ENCODE measurements at places on chromosomes 7 and 10.

DNA sequence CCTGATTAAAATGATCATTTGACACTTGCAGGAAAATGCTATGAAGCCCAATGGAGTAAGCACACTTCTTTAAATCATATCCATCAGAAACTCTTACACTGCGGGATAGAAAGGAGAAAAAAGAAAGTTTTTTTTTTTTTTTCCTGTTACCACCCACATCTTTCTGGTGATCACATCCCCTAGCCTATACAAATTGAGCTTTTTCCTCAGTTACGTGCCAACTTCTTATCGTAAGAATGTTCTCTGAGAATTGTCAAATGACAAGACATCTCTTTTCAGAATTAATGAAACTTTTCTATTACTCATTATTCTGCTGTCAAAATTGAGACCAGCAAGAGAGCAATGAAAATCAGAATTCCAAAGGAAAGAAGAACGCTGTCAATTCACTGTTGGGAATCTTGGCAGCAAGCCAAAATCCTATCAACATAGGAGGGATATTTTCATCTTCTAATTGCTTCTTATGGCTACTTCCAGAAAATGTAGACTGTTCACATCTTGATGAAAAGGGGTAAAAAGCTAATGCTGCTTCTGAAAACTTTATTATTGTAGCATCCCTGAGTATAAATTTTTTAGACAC, 179.5 kb downstream of the ADAM12 start:
- DNase-seq: no peak

DNA sequence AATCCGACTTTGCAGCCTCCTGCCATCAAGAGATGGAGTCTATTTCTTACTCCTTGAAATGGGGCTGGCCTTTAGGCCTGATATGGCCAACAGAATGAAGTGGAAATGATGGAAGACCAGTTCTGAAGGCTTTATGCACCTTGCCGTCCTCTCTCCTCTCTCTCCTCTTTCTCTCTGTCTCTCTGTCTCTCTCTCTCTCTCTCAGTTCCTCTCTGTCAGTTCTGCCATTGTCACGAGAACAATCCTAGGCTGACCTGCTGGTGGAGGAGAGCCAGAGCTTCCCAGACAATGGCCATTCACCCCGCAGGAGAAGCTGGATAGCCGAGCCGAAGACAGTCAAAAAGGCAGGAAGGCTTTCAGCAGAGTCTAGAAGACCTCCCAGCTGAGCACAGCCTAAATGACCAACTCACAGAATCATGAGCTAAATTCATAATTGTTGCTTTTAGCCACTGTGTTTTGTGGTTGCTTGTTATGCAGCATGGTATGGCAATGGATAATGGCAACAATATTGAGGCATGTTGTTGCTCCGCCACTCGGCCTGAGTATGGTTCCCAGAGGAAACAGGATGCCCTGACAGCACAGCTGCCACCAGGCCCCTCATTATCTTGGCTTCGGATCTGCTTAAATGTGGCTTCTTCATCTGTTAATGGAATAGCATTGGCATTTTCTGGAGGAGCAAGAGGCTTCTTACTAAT, 35.5 kb downstream of the FRMPD2 start:
- DNase-seq: no peak

DNA sequence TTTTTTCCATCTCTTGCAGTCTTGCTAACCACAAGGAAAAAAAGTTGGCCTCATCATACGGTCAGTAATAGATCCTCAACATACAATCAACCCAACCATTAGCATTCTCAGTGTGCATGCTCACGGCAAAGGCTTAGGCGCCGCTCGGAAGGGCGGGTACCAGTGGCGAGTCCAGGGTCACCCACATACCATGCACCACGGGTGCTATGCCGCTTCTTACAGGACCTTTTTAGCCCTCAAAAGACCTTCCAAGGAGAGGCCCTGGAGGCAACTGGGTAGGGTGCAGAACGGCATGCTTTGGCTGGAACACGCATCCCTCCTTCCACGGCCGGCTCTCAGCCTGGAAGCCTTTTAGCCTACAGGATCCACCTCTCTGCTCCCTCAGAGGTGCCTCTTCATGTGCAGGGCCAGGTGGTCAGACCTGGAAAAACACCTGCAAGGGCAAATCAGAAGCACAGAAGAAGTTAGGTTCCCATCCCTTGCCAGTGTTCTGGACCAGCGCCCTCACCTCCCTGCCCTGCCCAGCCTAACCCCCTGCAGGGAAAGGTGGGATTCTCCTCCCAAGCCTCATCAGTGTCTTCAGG, 5.8 kb downstream of the KLF6 start:
- no peak for DNase-seq

DNA sequence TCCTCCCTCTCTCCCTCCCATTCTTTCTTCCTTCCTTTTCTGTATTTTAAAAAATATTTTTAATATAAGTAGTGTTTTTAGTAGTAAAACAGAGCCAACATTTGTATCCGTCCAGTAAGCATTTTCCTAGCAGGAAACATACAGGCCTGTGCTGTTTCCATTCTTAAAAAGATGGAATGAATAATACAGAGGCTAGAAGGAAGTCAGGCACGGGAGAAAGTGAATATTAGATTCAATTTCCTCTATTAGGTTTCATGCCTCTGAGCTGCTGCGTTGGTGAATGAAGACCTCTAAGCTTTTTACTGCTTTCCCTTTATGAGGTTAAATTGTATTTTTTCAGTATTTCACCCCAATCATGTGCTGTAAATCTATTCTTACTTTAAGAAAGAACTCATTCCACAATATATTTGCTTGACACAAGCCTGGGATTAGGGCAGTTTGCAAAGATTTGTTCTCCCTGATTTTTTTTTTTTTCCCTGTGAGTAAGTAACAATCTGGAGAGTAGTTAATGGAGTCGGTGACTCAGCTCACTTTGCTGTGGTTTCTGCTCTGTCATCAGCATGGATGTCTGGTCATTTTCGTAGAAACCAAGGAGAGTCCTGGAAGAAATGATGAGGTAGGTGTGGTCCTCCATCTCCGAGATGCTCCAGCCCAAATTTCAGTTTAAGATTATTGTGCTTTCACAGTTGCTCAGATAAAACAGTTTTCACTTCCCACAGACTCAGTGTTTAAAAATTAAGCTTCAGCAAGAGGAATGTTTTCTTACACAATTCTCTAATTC, 76.1 kb upstream of the PITRM1 start:
- no peak for DNase-seq

- DNase-seq: no peak
These were observed 282.1 kb downstream of the CCDC3 start for GRCh38 chr10:12719365-12719764.

DNA sequence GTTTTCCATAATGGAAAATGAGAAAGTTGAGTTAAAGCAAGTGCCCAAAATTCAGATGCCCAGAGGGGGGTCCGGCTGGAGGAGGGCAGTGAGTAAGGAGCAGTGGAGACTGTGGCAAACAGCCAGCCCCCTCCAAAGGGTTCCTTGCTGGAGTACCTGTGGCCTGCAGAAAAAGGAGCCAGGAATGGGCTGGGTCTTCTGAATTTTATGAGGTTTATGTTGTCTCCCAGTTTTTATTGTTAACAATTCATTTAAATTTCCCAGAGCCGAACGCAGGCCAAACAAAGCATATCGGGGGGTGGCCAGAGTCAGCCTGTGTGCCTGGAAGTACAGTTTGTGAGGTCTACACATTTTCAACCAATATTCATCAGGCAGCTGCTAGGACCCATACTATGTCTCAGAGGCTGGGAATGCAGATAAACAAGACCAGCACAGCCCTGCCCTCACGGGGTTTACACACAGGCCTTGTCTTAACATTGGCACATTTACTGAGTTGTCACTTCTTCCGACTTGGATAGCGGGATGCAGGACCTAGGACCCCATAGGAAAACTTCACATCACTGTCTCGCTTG, 12.9 kb upstream of the CSGALNACT2 start:
- DNase-seq: no peak

- DNase-seq: no peak
These were observed 242.4 kb upstream of the KIAA1217 start for GRCh38 chr10:23966504-23967051.

DNA sequence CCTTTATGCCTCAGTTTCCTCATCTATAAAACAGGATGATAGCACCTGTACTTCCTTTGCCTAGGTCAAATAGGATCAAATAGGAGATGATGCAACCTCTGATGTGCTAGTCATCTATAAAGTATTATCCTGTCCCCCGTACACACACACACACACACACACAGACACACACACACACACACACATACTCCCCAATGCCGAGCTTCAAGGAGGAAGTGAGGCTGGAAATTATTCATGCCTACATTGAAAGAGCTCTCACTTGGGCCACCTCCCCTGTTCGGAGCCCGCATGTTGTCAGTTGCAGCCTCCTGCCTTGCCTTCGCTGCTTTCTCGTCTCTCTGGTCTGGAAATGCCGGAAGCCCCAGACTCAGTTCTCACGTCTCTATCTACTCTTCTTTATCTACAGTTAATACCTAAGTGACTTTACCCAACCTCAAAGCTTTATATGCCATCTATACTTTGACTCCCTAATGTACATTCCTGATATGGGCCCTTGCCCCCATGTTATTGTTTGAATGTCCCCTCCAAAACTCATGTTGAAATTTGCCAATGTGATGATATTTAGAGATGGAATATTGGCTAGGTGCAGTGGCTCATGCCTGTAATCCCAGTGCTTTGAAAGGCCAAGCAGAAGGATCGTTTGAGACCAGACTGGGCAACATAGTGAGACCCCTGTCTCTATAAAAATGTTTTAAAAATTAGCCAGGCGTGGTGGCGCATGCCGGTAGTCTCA, 6.9 kb upstream of the UBE2H start:
- DNase-seq: no peak

DNA sequence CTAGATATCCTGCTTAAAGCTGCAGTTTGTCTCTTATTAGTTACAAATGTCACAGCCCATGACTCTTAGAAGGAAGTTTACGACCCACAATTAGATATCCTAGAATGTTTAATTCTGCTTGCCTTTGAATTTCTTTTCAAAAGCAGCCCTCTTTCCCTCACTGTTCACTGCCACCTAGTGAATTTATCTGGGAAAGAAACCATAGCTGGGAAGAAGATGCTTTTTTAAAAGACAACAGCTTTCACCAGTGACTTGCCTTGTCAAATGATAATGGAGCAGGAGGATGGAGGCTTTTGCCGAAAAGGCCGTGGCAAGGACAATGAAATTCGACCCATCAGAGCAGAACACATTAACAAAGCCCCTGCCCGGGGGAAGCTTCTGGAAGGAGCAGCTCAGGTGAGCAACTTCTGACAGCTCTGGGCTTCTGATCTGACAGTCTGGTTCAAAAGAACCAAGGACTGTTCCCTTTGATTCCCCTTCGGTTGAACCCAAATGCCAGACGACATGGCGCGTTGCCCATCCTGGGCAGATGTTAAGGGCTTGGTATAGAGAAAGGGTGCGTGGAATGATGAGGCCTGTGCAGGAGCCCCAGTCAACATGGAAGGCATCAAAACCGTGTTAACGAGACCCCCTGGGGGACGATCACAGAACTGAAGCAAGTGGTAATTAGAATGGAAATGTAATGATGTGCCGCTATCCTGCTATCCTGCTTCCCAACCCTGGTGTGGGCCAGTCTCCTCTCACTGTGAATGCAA, 236.8 kb downstream of the FRMD4A start:
- no peak for DNase-seq

DNA sequence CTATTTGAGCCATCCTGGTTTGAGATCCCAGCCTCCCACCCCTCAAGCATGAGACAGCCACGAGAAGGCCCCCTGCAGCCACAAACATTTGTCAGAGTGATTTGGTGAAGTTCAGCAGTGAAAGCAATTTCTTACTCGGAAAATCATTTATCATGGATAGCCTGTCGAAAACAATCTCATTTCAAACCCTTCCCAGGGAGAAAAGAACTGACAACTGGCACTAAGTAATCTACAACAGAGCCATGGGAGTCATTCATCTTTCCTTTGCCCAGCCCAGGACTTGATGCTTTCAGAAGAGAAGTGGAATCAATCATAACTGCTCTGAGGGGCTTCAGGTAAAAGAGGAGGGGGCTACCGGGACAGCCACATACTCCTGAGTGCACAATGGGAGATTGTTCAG, 411.2 kb downstream of the KCNMA1 start:
- DNase-seq: no peak

DNA sequence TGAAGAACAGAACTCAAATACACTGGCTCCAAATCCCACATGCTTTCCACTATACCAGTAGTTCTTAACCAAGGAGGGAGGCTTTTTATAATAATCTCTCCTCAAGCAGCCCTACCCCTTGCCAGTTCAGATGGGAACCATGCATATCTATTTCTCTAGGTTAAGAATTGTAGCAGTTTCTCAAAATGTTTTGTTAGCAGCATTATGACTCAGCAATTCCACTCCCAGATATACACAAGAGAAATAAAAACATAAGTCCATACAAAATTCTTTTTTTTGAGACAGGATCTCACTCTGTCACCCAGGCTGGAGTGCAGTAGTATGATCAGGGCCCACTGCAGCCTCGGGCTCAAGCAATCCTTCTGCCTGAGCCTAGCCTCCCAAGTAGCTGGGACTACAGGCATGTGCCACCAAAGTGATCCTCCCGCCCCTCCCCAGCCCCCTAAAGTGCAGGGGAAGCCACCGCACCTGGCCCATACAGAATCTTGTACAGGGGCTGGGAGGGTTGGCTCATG, 18.1 kb downstream of the YWHAG start:
- no peak for DNase-seq

GRCh38 chr10:24255115-24255880, 46.4 kb downstream of the KIAA1217 start:
- DNase-seq: no peak

- no peak for DNase-seq
These were observed 40.4 kb upstream of the SMIM30 start for GRCh38 chr7:113158756-113159155.

GRCh38 chr7:42381161-42381560, 144.2 kb upstream of the GLI3 start:
- DNase-seq: no peak

GRCh38 chr7:128867842-128868623, 5.4 kb downstream of the ATP6V1F start:
- DNase-seq: no peak

DNA sequence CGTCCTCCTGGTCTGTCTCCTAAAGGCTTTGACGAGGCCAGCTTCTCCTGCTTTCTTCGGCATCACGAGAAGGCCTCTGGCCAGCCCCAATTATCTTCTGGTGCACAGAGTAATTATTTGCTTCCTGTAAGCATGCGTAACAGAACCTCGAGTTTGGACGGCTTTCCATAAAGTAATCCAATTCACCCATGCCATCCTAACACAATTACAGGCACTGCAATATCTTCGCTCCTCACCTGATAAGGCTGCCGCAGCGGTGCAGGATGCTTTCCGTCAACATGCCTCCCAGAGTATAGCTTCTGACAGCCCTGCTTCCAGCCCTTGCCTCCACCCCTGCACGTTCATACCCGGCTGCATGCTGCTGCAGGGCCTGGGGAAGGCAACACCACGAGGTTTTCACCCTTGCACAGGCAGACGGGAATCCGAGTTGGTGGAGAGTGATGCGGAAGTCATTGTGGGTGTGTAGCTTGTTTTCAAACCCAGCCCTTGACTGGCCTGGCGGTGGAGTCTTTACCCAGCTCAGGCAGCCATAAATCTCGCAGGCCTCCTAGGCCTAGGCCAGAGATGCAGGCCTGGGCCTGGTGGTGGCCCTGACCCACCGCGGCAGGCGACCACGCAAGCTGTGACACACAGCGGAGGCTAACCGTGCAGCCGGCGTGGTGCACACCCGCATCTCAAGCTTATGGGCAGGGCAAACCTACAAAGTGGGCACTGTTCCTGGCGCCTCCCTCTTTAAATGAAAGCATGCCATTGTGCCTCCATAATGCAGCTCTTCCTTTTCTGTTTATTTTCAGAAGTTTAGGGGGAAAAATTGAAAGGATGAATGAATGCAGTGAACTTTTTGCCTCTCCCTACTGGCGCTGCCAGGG, 12.7 kb downstream of the EBF3 start:
- DNase-seq: no peak

Data from stimulated activated CD8-positive, alpha-beta memory T cell treated with anti-CD3 and anti-CD28 coated beads, Interleukin-4, amount 100 ng/mL, for 1 hour (primary cell).